Fibroblast of skin of abdomen (primary cell): ENCODE measurements at places on chromosomes 2 and 18.

GRCh38 chr2:239523954-239524330 is 123.1 kb upstream of the HDAC4 start:
- peak; percentile 44 for DNase-seq

DNA sequence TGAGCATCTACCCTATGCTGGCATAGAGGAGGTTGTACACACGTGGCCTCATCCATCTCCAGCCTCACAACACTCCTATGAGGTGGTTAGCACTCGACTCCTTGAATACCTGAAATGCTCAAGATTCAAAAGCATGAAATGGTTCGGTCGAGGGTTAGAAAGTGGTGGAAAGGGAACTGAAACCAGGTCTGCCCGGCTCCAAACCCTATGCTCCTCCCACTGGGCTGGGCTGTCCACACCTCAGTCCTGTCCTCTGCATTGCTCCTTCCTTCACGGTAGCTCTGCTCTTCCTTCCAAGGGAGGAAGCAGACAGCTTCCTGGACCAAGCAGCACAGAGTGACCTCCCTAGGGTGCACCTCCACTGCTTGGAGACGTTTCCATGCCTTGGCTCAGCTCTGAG is 565.2 kb upstream of the ID2 start:
- no peak for DNase-seq

DNA sequence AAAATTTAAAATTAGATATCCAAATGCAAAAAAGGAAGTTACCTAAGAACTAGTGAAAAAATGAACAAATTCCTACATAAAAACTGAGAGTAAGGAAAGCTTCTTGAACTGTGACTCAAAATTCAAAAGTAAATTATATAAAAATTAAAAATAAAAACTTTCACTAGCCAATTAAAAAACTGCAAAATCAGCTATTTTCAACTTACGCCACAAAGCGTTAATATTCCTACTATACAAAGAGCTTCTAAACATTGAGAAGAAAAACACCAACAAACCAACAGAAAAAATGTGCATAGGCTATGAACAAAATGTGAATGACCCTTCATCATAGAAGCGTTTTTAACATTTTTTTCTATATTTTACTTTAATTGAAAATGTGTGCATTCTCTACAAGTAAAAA is 445.7 kb downstream of the CDH2 start:
- no peak for DNase-seq

- peak; percentile 51 for DNase-seq
Measured at GRCh38 chr2:189676471-189676870, 2.0 kb downstream of the ANKAR start.

DNA sequence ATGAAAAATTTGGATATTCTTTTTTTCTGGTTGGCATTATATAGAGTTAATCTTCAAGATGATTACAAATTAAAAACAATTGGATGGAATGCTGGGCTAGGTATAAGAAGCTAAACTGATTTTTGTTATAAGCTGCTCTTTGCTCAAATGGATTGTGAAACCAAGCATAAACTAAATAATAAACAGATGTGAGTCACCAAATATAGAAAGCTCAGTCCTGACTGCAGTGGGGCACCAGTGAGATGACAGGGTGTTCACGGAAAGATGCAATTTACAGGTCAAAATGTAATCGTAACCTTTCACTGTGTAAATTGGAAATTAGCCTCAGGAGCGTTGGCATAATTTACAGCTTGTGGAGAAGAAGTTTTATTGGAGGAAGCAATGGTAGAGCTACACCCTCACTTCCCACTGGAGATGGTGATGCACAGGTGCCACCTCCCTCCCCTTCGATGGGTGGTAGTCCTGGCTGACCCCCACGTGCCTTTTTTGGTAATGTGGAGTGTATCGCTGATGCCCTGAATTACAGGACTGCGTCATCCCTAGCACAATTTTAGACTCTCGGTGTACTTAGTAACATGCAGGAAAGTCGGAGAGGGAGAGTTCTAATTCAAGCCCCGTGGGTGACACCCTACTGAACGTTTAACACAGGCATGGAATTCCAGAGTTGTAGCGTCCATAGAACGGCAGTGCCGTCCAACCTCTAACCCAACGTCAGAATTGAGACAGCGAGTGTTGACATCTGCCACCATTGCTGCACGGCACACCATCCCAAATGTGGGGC is 73.9 kb upstream of the NFATC1 start:
- no peak for DNase-seq

- DNase-seq: no peak
Measured at GRCh38 chr2:86174445-86174844, 20.8 kb downstream of the IMMT start.

DNA sequence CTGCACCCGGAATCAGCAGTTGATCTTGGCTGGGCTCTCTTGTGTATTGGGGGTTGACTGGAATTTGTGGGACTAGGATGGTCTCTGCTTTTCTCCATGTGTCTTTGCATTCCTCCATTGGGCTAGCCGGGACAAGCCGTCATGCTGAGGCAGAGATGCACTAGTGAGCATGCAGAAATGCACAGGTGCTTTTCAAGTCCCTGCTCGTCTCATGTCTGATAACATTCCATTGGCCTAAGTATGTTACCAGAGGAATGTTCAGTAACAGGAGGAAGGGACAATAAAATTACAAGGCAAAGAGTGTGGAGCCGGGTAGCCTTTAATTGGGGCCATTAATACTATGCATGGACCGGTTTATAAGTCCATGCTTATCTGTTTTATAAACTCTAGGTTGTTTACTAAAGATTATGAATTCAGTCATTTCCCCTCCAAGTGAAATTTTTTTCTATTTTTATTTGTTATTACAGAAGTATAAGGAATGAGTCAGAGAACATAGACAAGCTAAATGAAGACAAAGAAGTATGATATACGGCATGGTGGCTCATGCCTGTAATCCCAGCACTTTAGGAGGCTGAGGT is 24.4 kb upstream of the AAK1 start:
- DNase-seq: no peak

DNA sequence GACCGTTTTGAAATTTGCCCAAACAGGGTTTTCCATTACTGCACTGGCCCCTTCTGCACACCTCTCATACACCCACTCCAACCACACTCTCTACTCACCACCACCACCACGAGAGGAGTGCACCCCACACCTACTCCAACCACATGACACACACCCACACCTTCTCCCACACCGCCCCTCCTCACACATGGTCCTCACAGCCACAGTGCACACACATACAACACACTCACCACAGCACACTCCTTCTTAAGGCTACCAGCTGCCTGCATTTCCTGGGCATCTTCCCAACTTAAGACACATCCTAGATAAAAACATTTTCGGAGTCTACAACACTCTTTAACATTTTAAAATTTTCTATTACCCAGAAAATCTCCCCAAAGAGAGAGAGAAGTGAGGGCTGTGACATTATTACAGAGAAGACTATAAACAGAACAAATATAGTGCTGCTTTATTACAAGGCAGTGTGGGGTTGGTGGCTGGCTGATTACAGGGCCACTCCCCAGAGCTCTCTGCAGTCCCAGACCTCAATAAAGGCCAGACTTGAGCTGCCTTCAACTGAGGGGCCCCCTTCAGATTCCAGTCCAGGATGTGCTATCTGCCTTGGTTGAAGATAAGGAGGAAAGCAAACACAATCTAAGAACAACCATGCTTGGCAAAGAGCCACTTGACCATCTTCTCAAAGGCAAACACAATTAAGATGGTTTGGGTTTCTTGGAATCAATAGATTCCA is 36.1 kb downstream of the NHEJ1 start:
- no peak for DNase-seq

DNA sequence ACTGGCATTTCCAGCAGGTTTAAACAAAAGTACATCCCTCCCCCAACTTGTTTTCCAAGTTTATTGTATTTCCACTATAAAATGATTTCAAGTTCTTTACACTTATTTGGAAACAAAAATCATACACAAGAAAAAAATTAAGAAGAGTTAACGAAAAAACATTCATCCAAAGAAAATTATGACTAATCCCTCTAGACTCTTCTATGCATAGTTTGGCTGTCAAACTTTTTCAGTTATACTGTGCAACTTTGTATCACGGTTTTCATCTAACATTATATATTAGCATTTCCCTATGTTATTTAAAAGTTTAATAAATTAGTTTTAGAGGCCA is 627 bp downstream of the WDCP start:
- no peak for DNase-seq

DNA sequence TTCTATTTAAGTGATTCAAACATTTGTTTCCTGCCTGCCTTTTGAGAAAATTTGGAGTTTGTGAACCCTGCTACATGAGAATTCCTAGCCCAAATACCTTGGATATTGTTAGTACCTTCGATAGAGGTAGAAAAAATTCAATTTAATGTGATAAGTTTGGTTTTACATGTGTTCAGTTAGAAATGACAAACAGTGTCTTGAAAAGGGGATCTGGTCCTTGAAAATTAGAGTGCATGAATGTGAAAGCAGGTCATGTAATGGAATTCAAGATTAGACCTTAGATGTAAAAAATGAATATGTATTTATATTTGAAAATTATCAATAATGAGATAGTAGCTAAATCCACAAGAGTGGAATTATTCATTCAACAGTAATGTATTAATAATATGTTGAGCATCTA is 70.5 kb downstream of the PIK3C3 start:
- no peak for DNase-seq

DNA sequence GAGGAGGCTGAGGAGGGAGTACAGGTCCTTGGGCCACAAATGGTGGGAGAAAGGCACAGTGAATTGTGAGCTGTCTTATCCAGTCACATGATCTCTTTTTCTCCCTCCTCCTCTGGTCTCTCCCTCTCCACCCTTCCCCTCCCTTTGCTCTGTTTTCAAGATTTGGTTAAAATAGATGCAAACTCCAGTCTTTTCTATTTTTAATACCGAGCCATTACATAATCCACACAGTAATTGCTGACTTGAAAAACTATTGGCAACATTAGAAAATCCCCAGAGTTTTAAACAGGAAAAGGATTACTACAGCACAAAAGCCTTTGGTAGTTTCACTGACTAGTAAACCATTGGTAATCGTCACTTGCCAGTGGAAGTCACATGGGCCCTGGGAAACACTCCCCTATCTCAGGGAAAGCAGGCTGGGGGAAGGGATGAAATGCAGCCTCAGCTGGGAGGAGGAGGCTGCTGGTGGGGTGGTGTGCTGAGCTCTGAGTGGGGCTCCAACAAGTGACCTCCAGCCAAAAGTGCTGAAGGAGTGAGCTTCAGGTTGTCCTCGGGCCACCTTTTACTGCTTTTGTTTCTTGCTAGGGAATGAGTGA is 57.4 kb upstream of the PCBP1 start:
- DNase-seq: peak; percentile 57

DNA sequence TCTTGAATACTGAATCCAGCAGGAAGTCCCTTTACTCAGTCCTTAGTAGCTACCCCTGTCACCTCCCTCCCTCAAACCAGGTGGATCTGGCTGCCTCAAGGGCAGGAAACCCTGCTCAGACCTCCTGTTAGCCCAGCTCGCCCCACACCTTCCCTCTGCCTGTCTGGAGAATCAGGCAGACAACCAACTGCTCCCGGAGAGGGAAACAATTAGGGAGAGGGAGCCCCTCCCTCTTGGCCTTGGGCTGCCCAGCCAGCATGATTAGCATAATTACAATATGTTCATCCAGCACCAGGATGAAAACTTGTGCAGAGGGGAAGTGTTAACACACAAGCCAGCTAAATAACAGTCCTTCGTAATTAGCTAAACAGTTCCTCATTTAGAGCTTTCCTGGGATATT is 185.5 kb downstream of the C1D start:
- DNase-seq: no peak

- peak; percentile 67 for DNase-seq
Measured at GRCh38 chr2:219684721-219685689, 57.6 kb downstream of the SLC4A3 start.

DNA sequence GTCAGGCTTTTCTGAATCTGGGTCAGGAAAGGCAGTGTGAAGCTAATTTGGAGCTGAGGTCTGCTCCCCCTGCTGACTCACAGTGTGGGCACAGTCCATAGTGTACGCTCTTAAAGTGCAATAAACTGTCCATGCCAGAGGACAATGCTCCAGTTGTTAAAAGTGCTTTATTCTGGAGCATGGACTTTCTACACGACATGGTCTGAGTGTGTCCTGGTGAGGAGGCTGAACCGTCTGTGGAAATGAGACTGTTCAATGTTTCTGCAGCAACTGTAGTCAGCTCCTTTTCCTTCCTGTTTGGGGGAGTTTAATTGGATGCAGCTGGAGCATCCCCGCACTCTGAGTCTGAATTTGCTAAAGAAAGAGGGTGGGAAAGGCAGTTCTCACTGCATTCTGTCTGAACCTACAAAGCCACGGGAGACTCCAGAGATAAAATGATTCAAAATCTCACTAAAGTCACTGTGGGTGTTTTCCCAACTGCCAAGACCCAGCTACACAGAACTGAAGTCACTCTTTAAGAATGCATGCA is 110.2 kb upstream of the TRIB2 start:
- peak; percentile 71 for DNase-seq

- DNase-seq: peak; percentile 79
Measured at GRCh38 chr2:46296840-46297545, at the start of gene EPAS1. Gene EPAS1 (plus strand): TSS chr2:46297407. CDS start chr2:46297912, 505 bp downstream.

DNA sequence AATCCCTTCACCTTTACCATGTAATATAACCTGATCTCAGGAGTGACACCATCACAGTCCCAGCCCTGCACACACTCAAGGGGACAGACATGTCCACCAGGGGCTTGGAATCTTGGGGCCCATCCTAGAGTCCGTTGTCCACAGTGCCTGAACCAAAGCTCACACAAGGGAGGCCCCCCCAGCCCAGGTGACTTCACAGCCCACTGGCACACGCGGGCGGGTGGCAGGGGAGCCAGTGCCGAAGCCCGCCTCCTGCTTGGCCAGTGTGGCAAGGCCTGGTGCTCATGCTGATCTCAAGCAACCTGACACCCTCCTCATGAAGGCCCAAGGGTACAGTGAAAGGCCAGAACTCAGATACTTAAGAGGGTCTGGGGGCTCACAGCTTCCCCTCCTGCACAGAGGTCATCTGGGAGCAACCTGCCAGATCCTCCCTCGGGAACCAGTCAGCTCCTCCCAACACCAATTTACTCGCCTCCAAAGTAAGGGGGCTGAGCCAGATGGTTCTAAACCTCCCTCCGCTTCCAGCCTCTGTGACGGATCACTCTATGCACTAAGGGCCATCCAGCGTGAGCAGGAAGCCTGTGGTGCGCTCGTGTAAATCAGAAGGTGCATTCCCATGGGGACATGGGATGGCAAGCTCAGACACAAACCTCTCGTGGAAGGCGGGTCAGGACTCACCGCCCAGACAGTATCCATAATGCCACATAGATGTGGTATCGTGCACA is 3.2 kb upstream of the RAB17 start:
- no peak for DNase-seq

- peak; percentile 53 for DNase-seq
Measured at GRCh38 chr2:179686718-179687342, 174.6 kb downstream of the ZNF385B start.

- no peak for DNase-seq
Measured at GRCh38 chr2:229562472-229563127, 151.8 kb downstream of the DNER start.

DNA sequence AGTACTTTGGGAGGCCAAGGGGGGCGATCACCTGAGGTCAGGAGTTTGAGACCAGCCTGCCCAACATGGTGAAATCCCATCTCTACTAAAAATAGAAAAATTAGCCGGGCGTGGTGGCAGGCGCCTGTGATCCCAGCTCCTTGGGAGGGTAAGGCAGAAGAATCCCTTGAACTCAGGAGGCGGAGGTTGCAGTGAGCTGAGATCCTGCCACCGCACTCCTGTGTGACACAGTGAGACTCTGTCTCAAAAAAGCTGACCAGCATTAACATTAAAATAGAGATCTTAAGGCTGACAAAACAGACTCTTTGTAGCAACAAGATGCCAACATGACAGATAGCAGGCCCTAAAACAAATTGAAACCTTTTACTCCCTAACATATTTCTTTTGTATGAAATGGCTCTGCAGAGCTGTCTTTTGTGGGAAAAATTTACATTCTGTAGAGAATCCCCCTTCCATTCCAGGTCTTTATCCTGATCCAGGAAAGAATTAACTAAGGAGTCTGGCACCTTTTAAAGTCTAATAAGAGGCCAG is 213.9 kb downstream of the RAB3GAP1 start:
- no peak for DNase-seq
